ENCODE measurements at places on chromosomes 13 and 19.

- DNase-seq: no peak
Observed at GRCh38 chr19:7970716-7971448, 27.4 kb upstream of the TIMM44 start.

DNA sequence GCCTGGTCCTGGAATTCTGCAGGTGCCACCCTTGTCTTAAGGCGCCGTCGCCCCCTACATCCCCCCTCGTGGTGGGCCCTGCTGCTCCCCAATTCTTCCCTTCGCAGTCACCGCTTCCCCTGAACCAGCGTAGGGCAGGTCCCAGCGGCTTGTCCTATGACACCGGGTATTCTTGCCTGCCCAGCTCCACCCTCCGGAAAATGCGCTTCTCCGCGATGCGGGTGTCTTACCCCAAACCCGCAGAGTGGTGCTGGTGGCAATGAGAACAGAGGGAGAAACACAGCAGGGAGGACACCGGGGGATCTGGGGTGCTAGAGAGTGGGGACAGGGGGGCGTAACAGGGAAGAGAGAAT, 9.0 kb downstream of the ZNF808 start:
- DNase-seq: no peak

DNA sequence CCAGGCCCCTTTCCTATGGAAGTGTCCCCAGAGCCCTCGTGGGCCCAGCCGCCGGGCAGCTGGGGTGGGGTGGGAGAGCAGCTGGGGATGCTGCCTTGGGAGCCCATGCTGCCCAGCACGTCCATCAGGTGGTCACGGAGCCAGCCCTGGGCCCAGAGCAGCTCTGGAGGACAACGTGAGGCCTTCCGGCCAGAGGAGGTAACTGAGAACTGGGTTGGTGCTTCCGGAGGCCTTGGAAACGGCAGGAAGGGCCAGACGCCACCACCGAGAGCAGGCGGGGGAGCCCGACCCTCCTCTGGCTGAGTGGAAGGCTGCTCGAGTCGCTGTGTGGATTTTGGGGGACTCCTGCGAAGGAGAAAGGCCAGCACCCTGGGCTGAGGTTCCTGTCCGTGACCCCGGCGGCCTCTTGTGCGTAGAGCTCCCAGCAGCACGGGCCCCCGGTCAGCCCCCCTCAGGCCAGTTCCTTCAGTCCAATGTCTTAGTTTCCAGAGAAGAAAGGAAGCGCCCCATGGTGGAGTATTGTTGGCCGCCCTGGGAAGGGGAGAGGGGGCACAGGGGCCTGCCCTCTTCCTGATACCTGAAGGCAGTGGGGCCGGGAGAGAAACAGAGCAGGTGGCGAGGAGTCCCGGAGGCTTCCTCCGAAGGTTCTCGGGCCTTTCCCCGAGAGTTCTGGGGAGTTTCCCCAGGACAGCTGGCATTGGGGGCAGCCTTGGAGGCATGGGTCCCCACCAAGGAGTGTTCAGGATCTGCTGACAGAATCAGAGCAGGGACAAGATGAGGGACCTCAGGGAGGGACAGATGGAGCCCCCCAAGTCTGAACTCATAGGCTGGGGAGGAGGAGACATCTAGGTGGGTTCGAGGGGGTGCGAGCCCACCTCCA, 68.8 kb downstream of the MLLT1 start:
- no peak for DNase-seq

DNA sequence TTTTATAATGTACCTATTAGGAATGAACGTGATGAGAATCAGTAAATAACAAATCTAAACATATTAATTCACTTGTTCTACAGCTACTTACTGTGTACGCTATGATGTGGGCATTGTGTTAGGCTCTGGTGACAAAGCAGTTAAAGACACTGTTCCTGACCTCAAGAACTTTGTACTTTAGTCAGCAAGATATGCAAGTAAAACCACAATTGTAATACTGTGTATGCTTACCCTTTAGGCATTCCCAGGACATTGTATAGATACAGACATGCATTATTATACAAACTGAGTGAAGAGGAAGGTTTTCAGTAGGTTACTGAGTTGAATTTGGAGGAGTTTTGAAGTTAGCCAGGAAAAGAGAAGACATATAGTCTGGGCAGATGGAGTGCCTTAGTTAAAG, 435.8 kb downstream of the HS6ST3 start:
- DNase-seq: no peak

DNA sequence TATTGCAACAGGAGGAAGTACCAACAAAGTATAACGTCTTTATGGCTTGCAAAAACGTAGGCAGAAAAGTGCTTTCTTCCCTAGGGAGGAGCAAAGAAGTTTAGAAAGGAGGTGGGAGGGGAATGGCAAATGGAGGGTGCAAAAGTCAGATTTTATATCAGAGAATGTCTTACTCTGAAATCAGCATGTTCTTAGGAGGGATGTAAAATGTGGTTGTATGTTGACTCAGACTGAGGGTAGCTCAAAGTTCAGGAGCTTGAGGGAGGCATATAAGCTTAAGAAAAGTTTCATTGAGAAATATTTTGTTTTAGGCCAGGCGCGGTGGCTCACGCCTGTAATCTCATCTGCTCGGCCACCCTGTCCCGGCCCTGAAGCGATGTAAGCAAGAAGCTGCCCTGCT, 1.7 kb downstream of the ZNF90 start:
- DNase-seq: no peak
